Stimulated activated CD4-positive, alpha-beta T cell treated with anti-CD3 and anti-CD28 coated beads, Interleukin-4, amount 100 ng/mL, for 4 hours (primary cell): ENCODE measurements at places on chromosomes 3 and 15.

DNA sequence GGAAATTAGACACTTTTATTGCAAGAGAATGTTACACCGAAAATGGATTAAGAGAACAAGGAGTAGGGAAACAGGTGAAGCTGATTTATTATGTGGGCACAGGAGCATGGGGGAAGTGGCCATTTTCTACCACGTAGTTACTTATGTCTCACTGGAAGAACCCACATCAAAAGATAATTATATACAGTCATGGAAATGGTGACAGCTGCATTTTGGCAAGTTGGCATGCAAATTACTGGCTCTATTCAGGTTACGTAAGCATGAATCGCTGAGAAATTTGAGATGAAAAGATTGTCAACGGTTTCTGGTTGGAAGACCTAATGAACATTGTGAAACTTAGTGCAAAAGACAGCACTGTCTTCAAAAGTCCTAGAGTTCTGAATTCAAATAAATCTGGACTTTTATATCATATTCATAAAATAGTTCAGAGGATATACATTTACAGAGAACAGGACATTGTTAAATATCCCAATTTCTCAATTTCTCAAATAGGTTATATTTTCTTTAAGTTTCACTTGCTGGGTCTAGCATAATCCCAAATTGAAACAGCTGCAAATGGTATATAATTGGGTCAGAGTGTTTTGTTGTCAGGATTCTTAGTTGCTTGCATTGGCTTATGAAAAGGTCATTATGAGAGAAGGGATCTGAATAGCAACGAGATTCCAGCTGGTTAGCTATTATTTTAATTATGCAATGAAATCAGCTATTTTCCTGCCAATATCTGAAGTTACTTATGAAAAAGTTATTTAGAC, 567.8 kb downstream of the ZPLD1 start:
- no peak for DNase-seq

DNA sequence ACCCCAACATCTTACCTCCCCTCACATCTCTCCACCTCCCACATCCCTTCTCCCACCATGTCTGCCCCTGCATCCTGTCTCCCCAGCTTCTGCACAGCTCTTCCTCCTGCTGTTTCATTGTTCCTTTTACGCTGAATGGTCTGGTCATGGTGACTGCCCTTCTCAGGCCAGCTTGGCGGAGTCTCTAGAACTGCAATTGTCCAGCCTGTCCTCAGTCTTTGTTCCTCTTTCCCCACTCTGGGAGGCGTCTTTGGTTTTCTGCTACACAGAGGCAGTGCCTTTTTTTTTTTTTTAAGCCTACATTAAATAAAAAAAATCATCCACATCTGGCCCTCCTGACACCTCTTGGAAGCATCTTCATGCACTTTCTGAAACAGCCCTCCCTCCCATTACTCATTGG, 49.1 kb upstream of the SEC22A start:
- no peak for DNase-seq

GRCh38 chr3:67290438-67290837, 292.3 kb downstream of the KBTBD8 start:
- no peak for DNase-seq

GRCh38 chr3:54846119-54846518, 81.7 kb downstream of the LRTM1 start:
- no peak for DNase-seq

DNA sequence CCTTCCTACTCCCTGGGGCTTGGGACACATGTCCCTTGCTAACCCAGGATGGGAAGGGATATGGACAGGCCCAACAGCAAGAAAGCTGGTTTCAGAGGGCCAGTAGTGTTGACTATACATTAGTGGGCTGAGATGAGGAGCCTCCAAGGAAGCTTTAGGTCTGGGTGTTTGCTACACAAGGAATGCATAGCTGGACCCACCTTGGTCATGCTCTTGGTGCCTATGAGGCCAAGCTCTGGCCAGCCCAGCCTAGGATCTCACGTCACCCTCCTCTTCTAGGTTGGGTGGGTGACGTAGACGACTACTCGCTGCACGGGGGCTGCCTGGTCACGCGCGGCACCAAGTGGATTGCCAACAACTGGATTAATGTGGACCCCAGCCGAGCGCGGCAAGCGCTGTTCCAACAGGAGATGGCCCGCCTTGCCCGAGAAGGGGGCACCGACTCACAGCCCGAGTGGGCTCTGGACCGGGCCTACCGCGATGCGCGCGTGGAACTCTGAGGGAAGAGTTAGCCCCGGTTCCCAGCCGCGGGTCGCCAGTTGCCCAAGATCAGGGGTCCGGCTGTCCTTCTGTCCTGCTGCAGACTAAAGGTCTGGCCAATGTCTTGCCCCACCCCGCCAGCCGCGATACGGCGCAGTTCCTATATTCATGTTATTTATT, 653 bp upstream of the WDR6 start:
- no peak for DNase-seq

- peak; percentile 38 for DNase-seq
Measured at GRCh38 chr3:10189557-10190354, 25.0 kb downstream of the IRAK2 start.

- no peak for DNase-seq
Measured at GRCh38 chr3:185712337-185712736, 112.5 kb downstream of the IGF2BP2 start.

GRCh38 chr3:126527006-126527405, 3.1 kb downstream of the CHST13 start:
- no peak for DNase-seq

DNA sequence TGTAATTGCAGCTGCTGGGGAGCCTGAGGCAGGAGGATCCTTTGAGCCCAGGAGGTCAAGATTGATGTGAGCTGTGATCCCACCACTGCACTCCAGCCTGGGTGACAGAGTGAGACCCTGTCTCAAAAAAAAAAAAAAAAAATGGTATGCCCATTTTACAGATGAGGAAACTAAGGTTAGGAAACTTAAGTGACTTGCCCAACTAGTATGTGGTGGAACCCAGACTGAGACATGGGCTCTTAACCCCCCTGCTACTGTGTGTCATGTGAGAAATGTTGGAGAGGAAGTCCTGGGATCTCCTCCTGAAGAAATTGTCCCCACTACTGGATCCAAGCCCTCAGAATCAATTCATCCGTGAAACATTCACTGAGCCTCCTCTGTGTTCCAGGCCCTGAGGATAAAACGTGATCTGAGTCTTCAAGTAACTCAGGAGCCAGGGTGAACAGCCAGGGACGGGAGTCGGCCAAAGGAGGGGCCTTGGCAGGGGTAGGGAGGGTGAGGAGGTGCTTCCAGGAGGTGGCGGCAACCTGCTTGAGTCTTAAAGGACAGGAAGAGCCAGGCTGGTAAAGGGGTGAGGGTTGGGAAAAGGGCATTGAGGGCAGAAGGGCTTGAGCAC, 19.6 kb upstream of the RNU6-1 start:
- DNase-seq, result no peak

DNA sequence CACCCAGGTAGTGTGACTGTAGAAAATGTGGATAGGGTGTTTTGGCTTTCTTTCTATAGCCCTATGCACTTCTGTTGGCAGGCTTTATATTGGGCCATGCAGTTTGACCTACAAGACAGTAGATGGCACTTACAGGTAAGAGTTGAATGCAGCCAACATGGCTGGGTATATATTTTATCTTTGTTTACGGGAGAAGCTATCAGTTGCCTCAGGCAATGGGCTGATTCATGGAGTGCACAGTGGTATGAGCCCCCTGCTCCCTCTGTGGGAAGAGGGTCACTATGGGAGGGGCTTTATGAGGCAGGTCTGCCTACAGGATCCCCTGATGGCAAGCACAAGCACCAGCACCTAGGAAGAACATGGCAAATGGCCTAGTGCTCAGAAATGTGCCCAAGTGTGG, 301.2 kb upstream of the CDIN1 start:
- DNase-seq, result no peak
